ENCODE measurements at places on chromosomes 7 and 10.

DNA sequence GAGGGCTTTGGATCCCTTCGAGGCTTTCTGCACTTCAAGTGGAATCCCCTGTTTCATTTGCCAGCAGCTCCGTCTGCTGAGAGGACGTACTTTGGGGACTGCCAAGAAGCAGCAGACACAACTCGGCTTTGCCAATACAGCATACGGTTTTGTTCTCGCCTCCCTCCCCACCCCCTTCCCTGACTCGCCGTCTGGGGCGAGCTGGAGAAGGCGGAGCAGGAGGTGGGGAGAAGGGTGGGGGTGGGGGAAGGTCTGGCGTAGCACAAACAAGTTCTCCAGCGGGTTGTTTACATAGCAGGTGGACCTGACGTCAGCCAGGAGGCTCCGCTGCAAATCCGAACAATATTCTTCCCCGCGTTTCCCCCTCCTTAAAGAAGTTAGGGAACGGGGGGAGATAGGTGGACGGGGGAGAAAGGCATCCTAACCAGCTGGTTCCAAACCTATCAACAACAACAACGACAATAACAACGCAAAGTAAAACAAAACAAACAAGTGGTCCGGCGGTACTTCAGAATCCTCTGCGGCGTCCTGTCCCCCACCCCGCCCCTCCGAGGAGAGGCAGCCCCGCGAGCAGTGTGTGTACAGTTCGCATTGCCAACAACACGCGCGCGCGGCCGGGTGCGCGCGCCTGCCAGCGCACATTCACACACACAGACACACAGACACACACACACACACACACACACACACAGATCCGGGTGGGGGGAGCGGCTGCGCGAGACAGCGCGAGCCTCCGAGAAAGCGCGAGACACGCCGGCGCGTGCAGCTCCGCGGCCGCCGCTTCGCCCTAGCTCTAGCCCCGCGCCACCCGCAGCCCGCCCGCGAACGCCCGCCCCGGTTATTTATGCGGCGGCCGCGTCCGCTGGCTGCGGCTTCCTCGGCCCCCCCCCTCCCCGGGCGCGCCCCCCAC, 167.0 kb upstream of the PPP1R3A start:
- peaks cover 26% of the 10 kb centered on the region for H3K4me1 ChIP-seq
- peak overlapping the region; percentile 61 for H3K27ac ChIP-seq
- H3K4me3 ChIP-seq = peak overlapping the region; percentile 84
- H3K36me3 ChIP-seq = peaks cover 2% of the 10 kb centered on the region
- peaks cover 80% of the 10 kb centered on the region for H3K27me3 ChIP-seq

GRCh38 chr10:113493195-113493594, 59.7 kb upstream of the HABP2 start:
- H3K4me1 ChIP-seq = peaks cover 1% of the 10 kb centered on the region
- no peak overlapping the region for H3K27ac ChIP-seq
- H3K36me3 ChIP-seq = no peaks in the 10 kb centered on the region
- no peak overlapping the region for H3K4me3 ChIP-seq

DNA sequence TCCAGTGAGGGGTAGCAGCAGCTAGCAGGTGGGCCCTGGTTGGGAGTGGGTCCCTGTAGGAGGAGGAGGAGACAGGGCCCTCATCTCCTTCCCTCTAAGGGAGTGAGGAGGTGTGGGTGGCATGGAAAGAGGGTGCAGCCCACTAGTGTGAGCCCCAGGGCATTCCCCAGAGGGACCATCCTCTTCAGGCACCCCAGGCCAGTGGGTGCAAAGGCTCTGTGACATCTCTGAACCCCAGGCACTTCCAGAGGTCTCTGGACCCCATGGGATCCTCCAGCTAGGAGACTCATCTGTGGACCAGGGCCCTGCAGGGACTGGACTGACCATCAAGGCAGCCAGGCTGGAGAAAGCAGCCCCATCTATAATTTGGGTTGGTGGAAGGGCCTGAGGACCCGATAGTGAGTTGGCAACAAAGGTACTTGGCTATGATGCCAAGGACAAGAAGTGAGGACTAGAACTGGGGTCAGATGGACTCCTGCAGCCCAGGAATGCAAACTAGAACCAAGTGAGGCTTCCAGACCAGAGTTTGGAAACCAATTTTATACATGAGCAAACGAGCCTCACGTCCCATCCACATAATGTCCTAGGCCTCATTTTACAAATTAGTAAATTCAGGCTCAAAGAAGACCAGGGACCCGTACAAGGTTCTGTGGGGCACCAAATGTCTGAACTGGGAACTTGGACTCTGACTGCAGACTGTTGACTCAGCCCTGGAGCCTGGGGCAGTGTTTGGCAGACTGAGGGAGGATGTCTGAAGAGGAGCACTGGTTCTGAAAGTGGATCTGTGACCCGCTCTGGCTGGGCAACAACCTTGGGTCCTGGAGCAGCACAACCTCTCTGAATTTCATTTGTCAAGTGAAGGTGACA, 1.4 kb upstream of the VSTM4 start:
- no peak overlapping the region for H3K27ac ChIP-seq
- H3K4me1 ChIP-seq = peaks cover 8% of the 10 kb centered on the region
- no peaks in the 10 kb centered on the region for H3K36me3 ChIP-seq
- peaks cover 71% of the 10 kb centered on the region for H3K27me3 ChIP-seq
- no peak overlapping the region for H3K4me3 ChIP-seq

- H3K27ac ChIP-seq = no peak overlapping the region
- no peak overlapping the region for H3K4me3 ChIP-seq
- no peak for DNase-seq
- H3K27me3 ChIP-seq = no peaks in the 10 kb centered on the region
Observed at GRCh38 chr10:132653721-132654120, 116.1 kb downstream of the INPP5A start.

DNA sequence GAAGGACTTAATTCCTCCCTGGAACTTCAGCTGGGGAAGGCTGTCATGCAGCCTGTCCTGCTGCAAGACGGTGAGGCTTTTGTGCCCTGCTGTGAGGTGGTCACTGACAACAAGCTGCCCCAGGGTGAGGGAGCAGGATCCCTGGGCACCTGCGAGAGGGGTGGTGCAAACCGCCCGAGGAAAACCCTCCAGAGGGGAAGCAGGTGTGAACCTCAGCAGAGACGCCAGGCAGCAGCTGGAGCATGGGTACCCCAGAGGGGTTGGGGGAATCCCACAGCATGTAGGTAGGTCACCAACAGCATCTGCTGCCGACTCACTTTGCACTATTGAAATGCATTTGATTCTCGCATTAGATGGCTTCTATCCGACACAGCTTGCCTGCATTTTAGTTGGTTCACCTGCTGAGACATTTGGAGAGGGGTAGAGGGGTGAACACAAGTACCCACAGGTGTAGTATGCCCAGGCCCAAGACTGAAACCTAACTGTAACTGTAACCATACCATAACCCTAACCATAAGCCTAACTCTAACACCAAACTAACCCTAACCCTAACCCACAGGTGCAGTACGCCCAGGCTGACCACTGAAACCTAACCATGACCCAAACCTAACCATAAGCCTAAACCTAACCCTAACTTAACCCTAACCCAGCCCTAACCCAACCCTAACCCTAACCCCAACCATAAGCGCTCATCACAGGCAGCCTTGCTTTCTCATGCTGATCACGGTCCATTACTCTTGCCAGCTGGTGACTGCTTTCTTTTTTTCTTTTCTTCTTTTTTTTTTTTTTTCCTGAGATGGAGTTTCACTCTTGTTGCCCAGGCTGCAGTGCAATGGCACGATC, 85.9 kb downstream of the ELFN1 start:
- H3K36me3 ChIP-seq = no peaks in the 10 kb centered on the region
- H3K27me3 ChIP-seq = peaks cover 25% of the 10 kb centered on the region
- no peak for DNase-seq
- H3K4me3 ChIP-seq = no peak overlapping the region
- peaks cover 3% of the 10 kb centered on the region for H3K4me1 ChIP-seq

- H3K4me3 ChIP-seq = no peak overlapping the region
- DNase-seq = no peak
- no peak overlapping the region for H3K27ac ChIP-seq
- H3K27me3 ChIP-seq = no peaks in the 10 kb centered on the region
- no peaks in the 10 kb centered on the region for H3K4me1 ChIP-seq
Observed at GRCh38 chr7:37928878-37929277, 8.4 kb downstream of the EPDR1 start.

DNA sequence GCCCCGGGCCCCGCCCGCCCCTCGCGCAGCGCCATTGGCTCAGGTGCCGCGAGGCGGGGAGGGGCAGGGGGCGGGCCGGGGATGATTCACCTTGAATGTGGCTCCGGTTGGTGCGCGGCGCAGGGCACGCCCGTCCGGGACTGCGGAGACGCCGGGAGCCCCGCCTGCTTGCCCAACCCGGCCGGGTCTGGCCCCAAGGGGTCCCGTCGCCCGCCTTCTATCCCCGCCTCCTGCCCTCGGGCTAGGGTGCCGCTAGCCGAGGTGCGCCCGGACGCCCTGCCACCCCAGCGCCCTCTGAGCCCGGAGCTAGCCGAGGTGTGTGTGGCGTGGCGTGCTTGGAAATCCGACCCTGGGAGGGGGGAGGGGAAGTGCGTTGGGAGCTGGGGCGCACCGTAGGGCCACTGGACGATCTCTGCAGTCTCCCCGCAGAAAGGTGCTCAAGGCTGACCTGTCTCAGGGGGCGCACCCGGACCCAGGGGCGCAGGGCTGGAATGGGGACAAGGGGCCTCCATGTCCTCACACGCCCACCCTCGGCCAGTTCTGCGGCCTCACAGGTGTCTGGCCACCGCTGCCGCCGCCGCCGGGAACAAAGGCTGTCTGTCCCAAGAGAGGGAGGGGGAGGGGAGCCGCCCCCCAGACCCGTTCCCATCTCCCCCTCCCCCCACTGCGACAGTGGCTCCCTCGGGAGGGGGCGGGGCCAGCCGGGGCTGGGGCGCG, 168.9 kb downstream of the NRF1 start:
- peak overlapping the region; percentile 67 for H3K4me3 ChIP-seq
- H3K4me1 ChIP-seq = peaks cover 29% of the 10 kb centered on the region
- no peak overlapping the region for H3K27ac ChIP-seq
- H3K36me3 ChIP-seq = no peaks in the 10 kb centered on the region
- DNase-seq = peak; percentile 71
- peaks cover 72% of the 10 kb centered on the region for H3K27me3 ChIP-seq

DNA sequence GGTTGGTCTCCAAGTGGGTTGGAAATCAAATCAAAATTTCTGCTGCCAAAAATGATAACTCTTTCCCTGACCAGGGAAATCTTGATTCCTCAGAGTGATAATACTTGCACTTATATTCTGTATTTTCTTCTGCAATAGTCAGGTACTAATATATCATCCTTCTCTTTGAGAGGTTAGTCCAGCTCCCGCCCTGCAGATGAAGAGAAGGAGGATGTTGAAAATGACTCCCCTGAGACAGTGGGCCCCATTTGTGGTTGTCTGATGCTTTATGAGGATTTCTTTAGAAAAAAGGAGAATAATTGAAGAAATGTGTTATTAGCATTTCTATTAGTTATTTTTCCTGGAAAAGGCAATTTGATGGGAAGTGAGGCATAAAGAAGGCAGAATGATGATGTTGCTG, 213.0 kb downstream of the SEC23IP start:
- no peak overlapping the region for H3K27ac ChIP-seq
- no peak overlapping the region for H3K4me3 ChIP-seq
- H3K4me1 ChIP-seq = no peaks in the 10 kb centered on the region
- H3K27me3 ChIP-seq = no peaks in the 10 kb centered on the region
- no peak for DNase-seq
- no peaks in the 10 kb centered on the region for H3K36me3 ChIP-seq

GRCh38 chr7:101754424-101755159, 62.8 kb upstream of the CUX1 start:
- H3K4me3 ChIP-seq = peak overlapping the region; percentile 87
- H3K27me3 ChIP-seq = peaks cover 3% of the 10 kb centered on the region
- peaks cover 8% of the 10 kb centered on the region for H3K4me1 ChIP-seq
- DNase-seq = peak; percentile 33

GRCh38 chr10:113297226-113297625, 255.6 kb upstream of the HABP2 start:
- H3K27me3 ChIP-seq = peaks cover 30% of the 10 kb centered on the region
- H3K36me3 ChIP-seq = no peaks in the 10 kb centered on the region
- H3K4me3 ChIP-seq = no peak overlapping the region
- no peak overlapping the region for H3K27ac ChIP-seq
- no peak for DNase-seq

DNA sequence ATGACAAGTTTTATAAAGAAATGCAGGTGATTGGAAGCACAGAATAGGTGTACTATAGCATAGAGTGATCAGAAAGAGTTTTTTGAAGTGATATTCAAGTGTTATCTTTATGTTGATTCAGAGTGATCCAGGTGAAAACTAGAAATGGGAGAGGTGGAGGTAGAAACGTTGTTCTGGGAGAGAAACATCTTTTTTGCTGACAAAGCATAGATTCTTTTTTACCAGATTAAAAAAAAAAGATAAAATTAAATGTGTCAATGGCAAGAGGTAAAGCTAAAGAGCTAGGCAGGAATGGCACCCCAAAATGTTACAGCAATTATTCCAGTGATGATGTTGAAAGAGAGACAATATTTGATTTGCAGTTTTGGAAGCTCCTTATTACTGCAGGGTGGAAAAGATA, 12.6 kb upstream of the VSTM2A start:
- H3K4me1 ChIP-seq = no peaks in the 10 kb centered on the region
- H3K27ac ChIP-seq = no peak overlapping the region
- H3K27me3 ChIP-seq = no peaks in the 10 kb centered on the region
- H3K4me3 ChIP-seq = no peak overlapping the region
- H3K36me3 ChIP-seq = no peaks in the 10 kb centered on the region

- no peaks in the 10 kb centered on the region for H3K27me3 ChIP-seq
- H3K36me3 ChIP-seq = no peaks in the 10 kb centered on the region
- no peak for DNase-seq
- H3K4me3 ChIP-seq = no peak overlapping the region
- H3K4me1 ChIP-seq = no peaks in the 10 kb centered on the region
Observed at GRCh38 chr10:55466806-55467504, 665.9 kb upstream of the PCDH15 start.

- no peak for DNase-seq
- no peaks in the 10 kb centered on the region for H3K4me1 ChIP-seq
- H3K27me3 ChIP-seq = no peaks in the 10 kb centered on the region
- no peaks in the 10 kb centered on the region for H3K36me3 ChIP-seq
Observed at GRCh38 chr7:113204415-113204814, 86.1 kb upstream of the SMIM30 start.

DNA sequence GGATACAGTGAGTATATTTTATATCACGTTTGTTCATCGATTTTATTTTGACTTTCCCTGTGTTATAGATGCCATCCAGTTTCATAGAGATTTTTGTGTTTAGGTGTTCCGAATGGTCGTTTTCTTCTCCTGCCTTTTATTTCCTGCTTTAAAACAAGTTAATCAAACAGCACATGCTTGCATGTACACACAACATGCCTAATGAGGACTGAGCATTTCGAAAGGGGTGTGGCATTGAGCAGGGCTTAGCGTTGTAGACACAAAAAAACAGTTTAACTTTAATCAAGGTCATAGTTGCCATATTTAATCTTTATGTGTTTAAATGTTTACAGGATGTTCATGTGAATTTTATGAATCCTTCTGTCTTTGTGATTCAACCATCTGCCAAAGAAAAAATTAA, 430.5 kb upstream of the GALNT17 start:
- H3K27me3 ChIP-seq = peaks cover 19% of the 10 kb centered on the region
- H3K4me1 ChIP-seq = peaks cover 5% of the 10 kb centered on the region
- no peaks in the 10 kb centered on the region for H3K36me3 ChIP-seq
- no peak overlapping the region for H3K27ac ChIP-seq

DNA sequence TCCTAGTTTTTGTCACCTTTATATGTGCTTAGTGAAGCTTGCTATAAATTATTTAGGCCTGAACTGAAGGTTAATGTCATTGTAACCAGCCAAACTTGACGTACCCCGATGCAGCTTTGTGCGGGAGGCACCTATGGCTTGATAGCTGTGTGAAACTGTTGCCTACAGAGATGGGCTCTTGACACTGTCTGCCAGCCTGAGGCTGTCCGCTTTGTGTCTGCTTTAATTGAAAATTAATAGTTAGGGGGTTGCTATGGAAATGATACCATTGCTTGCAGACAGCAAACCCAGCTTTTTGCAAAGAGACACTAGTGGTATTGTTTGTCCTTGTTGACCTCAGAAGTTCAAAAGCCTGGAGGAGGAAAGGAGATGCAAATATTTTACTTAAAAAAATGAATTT, 2.1 kb upstream of the FOXP2 start:
- H3K27ac ChIP-seq = no peak overlapping the region
- no peaks in the 10 kb centered on the region for H3K4me1 ChIP-seq
- no peaks in the 10 kb centered on the region for H3K27me3 ChIP-seq
- no peak overlapping the region for H3K4me3 ChIP-seq

Data from activated naive CD8-positive, alpha-beta T cell treated with anti-CD3 and anti-CD28 coated beads, Interleukin-2, amount 10 ng/mL, durations not matched to agents 7 days and 5 days (primary cell).